ENCODE measurements at places on chromosomes 13 and 19. TPM values are rescaled to one million over a fixed set of nuclear protein-coding genes. Genes with fewer than 3 reads are reported as not detected.

GRCh38 chr19:9940778-9941177, 4.5 kb upstream of the OLFM2 start:
- H3K4me1 ChIP-seq, result peaks cover 6% of the 10 kb centered on the region
- peaks cover 49% of the 10 kb centered on the region for H3K27me3 ChIP-seq
- peaks cover 2% of the 10 kb centered on the region for H3K36me3 ChIP-seq
- no peak for DNase-seq
- no peak overlapping the region for H3K4me3 ChIP-seq

GRCh38 chr19:47324502-47324901, 7.5 kb upstream of the C5AR2 start:
- no peaks in the 10 kb centered on the region for H3K4me1 ChIP-seq
- no peak overlapping the region for H3K27ac ChIP-seq
- H3K36me3 ChIP-seq, result no peaks in the 10 kb centered on the region
- no peak for DNase-seq
- peaks cover 21% of the 10 kb centered on the region for H3K27me3 ChIP-seq

- DNase-seq, result no peak
- no peak overlapping the region for H3K27ac ChIP-seq
These were observed 14.1 kb downstream of the SUGP1 start for GRCh38 chr19:19306191-19306590.

- peaks cover 57% of the 10 kb centered on the region for H3K27me3 ChIP-seq
- peak overlapping the region; percentile 94 for H3K4me3 ChIP-seq
- H3K4me1 ChIP-seq, result peaks cover 46% of the 10 kb centered on the region
- no peaks in the 10 kb centered on the region for H3K36me3 ChIP-seq
These were observed 2.1 kb downstream of the FGF9 start for GRCh38 chr13:21672796-21673538.

DNA sequence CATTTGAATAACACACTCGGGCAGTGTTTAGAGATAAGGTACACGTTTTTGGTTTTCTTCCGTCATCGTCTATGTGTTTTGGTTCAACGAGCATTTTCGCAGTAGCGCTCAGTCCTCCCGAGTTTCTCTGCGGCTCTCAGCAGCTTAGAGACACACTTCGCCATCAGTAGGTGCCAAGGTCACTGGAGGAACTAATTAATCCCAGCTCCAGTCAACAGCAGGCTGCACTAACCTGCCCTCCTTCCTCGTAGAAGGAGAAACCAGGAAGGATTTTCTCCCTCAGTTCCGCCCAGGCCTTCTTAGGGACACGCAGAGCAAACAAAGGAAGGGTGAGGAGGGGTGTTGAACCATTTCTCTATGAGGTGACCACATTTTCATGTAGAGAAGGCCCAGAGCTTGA, 12.6 kb downstream of the MBNL2 start:
- H3K27me3 ChIP-seq, result no peaks in the 10 kb centered on the region
- H3K4me3 ChIP-seq, result no peak overlapping the region
- peaks cover 26% of the 10 kb centered on the region for H3K4me1 ChIP-seq
- peaks cover under 1% of the 10 kb centered on the region for H3K36me3 ChIP-seq
- no peak overlapping the region for H3K27ac ChIP-seq

DNA sequence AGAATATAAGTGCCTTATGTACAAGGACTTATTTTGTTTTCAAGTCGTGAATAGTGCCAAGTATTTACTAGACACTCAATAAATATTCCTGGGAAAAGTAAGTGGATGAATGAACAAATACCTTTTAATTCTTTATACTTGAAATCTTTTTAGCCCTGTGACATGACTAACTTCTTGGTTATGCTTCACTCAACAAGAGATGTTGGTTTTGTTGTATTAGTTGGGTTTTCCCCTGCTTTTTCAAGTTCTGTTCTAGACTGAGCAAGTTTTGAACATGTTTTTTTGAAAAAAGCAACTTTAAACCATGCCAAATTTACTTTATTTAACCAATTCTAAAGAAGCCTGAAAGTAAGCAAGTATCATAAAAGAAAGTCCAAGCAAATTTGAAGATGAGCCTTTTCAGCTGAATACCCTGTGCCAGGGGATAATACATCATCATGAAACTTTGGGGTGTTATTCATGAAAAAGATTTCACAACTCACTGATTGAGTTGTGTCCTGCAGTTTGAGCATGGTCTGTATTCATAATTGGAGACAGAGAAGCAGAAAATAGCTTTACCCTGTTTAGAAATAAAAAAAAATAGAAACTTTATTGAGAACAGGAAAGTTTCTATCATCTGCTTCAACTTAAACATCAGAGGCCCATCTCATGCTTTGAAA, 11.1 kb downstream of the LMO7 start:
- H3K27me3 ChIP-seq, result no peaks in the 10 kb centered on the region
- H3K4me1 ChIP-seq, result no peaks in the 10 kb centered on the region
- H3K4me3 ChIP-seq, result peak overlapping the region; percentile 0
- H3K27ac ChIP-seq, result no peak overlapping the region
- H3K36me3 ChIP-seq, result no peaks in the 10 kb centered on the region

- no peak overlapping the region for H3K27ac ChIP-seq
- H3K27me3 ChIP-seq, result no peaks in the 10 kb centered on the region
- DNase-seq, result no peak
These were observed 1223.2 kb upstream of the SLC10A2 start for GRCh38 chr13:104289400-104289799.

- peaks cover 5% of the 10 kb centered on the region for H3K36me3 ChIP-seq
- H3K4me3 ChIP-seq, result no peak overlapping the region
- H3K27me3 ChIP-seq, result no peaks in the 10 kb centered on the region
- H3K27ac ChIP-seq, result peak overlapping the region; percentile 59
- H3K4me1 ChIP-seq, result peaks cover 21% of the 10 kb centered on the region
- no peak for DNase-seq
These were observed 14.6 kb downstream of the KBTBD7 start for GRCh38 chr13:41179593-41180250.

- no peaks in the 10 kb centered on the region for H3K4me1 ChIP-seq
- DNase-seq, result no peak
- H3K27me3 ChIP-seq, result no peaks in the 10 kb centered on the region
- no peaks in the 10 kb centered on the region for H3K36me3 ChIP-seq
These were observed 1730.9 kb downstream of the PCDH9 start for GRCh38 chr13:65499256-65499655.

GRCh38 chr19:28537896-28538295, 675.1 kb downstream of the UQCRFS1 start:
- H3K27me3 ChIP-seq, result no peaks in the 10 kb centered on the region
- no peaks in the 10 kb centered on the region for H3K36me3 ChIP-seq
- H3K4me1 ChIP-seq, result no peaks in the 10 kb centered on the region
- no peak for DNase-seq
- no peak overlapping the region for H3K27ac ChIP-seq

DNA sequence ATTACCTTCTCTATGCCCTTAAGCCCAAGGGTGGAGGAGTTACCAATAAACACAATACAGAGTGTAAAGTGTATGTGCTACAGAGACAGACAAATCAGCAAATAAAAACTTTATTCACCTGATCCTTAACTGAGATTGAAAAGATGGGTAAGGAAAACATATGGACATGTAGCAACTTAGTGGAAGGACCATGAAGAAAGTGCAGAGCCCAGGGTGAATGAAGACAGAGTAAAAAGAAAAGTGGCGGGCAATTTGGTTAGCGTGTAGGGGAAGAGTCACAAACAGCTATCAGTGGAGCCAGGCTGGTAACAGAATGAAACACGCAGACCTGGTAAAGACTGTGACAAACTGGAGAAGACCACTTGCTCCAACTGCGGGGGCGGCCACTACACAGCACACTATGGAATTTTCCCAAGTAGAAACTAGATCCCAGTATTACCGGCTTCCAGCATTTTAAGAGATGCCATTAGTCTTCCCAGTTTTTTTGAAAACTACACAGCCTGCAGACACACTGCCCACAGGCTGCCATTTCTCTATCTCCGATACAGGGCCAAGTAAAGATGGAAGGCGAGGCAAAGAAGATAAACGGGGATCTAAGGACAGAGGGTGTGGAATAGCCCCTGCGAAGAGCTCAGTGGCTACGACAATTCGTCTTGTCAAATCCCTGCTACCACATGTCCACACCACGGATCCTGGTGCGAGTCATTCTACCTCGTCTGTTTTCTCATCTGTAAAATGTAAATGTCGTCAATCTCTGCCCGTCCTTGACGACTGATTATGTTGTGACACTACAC, 1.2 kb downstream of the UQCRFS1 start:
- DNase-seq, result peak; percentile 14
- H3K27me3 ChIP-seq, result peaks cover 7% of the 10 kb centered on the region
- H3K36me3 ChIP-seq, result peaks cover 20% of the 10 kb centered on the region
- peaks cover 46% of the 10 kb centered on the region for H3K4me1 ChIP-seq
- peak overlapping the region; percentile 99 for H3K4me3 ChIP-seq

DNA sequence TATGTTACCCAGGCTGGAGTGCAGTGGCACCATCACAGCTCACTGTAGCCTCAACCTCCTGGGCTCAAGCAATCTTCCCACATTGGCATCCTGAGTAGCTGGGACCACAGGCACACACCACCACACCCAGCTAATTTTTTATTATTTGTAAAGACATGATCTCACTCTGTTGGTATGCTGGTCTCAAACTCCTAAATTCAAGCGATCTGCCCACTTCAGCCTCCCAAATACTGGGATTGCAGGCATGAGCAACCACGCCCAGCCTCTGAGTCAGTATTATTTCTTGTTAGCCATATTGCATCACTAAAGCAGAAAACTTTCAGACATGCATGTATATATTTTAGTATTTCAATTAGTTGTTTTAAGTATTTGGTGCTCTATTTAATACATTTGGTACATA, 376.4 kb downstream of the GPC6 start:
- H3K27ac ChIP-seq, result no peak overlapping the region
- H3K36me3 ChIP-seq, result no peaks in the 10 kb centered on the region
- no peak overlapping the region for H3K4me3 ChIP-seq
- no peak for DNase-seq
- H3K4me1 ChIP-seq, result no peaks in the 10 kb centered on the region

DNA sequence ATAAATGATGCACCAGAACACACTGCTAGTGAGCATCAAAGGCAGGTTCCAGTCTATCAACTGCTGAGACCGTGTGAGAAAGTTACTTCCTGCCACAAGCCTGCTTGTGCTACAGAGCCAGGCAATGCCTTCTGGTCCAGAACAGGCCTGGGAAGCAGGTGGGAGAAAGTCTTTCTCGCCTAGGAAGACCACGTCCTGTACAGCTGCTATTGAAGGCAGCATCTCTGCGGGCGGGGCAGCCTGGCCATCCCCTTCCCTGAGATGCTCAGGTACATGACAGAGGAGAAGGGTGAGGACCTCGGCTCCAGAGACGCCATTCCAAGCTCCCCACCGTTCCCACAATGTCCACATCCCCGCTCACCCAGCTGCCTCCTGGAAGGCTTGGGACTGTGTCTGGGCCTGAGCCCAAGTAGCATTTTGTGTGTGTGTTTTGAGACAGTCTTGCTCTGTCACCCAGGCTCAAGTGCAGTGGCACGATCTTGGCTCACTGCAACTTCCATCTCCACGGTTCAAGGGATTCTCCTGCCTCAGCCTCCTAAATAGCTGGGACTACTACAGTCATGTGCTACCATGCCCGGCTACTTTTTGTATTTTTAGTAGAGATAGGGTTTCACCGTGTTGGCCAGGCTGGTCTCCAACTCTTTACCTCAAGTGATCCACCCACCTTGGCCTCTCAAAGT, 3.4 kb downstream of the RFX1 start:
- H3K4me1 ChIP-seq, result peaks cover 48% of the 10 kb centered on the region
- peak overlapping the region; percentile 78 for H3K4me3 ChIP-seq
- no peak for DNase-seq
- peaks cover 14% of the 10 kb centered on the region for H3K36me3 ChIP-seq

DNA sequence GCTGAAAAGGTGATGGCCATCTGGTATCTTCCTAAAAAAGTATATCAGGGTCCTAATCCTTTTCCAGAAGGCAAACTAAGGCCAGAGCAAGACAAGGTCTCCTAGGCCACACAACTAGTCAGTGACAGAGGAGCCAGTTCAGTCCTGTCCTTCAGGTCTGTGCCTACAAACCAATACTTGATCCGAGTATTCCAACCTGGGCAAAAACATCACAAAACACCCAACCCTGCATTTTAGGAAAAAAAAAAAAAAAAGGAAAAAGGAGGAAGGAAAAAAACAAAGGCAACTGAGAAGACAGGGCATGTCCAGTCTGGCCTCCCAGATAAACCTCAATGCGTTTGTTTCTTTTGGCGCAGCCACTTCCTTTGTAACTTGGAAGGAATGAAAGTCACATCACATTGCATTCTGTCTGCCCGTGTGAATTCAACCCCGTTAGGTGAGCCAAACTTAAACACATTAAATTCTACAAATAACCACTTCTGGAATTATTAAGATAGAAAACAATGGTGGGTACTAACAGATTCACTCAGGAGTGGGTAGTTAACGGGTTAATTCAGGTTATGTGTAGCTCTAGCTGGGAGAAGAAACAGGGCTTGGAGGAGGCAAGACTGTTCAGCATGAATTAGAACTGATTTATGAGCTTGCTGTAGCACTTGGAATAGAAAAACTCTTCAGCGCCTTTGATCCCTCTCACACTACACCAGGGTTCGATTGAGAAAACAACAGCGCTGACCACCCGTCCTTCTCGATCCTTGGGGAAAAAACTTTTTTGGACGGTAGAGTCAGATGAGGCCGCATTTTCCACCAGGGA, 43.0 kb upstream of the HNRNPA1L2 start:
- H3K4me3 ChIP-seq, result peak overlapping the region; percentile 71
- DNase-seq, result no peak
- H3K27ac ChIP-seq, result no peak overlapping the region
- no peaks in the 10 kb centered on the region for H3K36me3 ChIP-seq
- H3K4me1 ChIP-seq, result peaks cover 6% of the 10 kb centered on the region

- H3K27ac ChIP-seq, result no peak overlapping the region
- H3K27me3 ChIP-seq, result no peaks in the 10 kb centered on the region
- no peaks in the 10 kb centered on the region for H3K4me1 ChIP-seq
- H3K36me3 ChIP-seq, result no peaks in the 10 kb centered on the region
- no peak overlapping the region for H3K4me3 ChIP-seq
These were observed 539.5 kb upstream of the SLC10A2 start for GRCh38 chr13:103605546-103606326.

DNA sequence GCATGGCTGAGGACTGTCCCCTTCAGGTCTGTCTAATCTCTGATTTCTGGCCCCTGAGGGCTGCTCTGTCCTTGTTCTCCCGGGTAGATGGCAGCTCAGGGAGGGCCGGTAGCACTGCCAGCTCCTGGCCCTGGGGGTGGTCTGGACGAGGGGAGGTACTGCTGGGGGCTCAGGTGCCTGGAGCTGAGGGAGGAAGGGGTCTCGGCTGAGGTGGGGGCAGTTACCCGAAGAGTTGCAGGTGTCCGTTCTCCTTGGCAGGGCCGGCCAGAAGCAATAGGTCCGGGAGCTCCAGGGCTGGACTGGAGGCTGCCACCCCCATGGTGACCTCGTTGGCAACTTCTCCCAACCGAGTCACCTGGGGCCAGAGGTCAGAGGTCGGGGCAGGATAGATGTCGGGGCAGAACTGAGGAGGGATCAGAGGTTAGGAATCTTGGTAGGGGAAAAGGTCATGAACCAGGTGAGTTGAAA, 1.2 kb upstream of the EMC10 start:
- H3K36me3 ChIP-seq, result peaks cover 7% of the 10 kb centered on the region
- DNase-seq, result no peak
- peaks cover 26% of the 10 kb centered on the region for H3K4me1 ChIP-seq

- no peaks in the 10 kb centered on the region for H3K4me1 ChIP-seq
- H3K4me3 ChIP-seq, result no peak overlapping the region
- H3K36me3 ChIP-seq, result no peaks in the 10 kb centered on the region
- H3K27ac ChIP-seq, result no peak overlapping the region
- DNase-seq, result no peak
These were observed 2.3 kb downstream of the ZNF536 start for GRCh38 chr19:30374539-30374864.

The NLRP4 gene
- not detected for total RNA-seq

The TMEM255B gene
- total RNA-seq, result 1.2 TPM

The SCN1B gene
- total RNA-seq, result 2.7 TPM

The ATXN8OS gene
- total RNA-seq, result not detected

The CGB2 gene
- total RNA-seq, result 1.4 TPM

The COMP gene
- not detected for total RNA-seq

The OR1M1 gene
- total RNA-seq, result not detected

The IQCN gene
- total RNA-seq, result 2.8 TPM

The PROZ gene
- not detected for total RNA-seq

All from activated T-cell treated with anti-CD3 and anti-CD28 coated beads, Interleukin-2, amount 50 U/mL, for 72 hours (primary cell).